ENCODE measurements at places on chromosomes 3 and 15. TPM values are rescaled to one million over a fixed set of nuclear protein-coding genes. Genes with fewer than 3 reads are reported as not detected.

DNA sequence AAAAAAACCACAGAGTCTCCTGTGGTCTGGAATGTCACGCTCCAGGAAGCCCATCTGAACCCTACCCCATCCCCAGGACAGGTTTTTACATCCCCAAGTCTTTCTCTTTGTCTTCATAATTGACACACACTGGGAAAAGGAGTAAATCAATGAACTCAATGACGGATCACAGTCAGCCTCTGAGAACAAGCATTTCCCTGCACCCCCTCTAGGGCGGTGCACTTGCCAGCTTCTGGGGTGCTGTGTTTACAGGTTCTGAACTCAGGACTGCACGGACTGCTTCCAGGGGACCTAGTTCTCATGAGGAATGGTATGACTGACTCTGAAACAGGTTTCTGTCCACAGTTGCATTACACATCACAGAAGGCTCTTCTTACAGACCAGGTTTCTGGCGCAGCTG, 81.1 kb downstream of the NUP210 start:
- H3K4me3 ChIP-seq = no peak overlapping the region
- H3K27me3 ChIP-seq = no peaks in the 10 kb centered on the region
- no peaks in the 10 kb centered on the region for H3K36me3 ChIP-seq
- H3K27ac ChIP-seq = no peak overlapping the region

GRCh38 chr3:89025185-89025584, 82.2 kb upstream of the EPHA3 start:
- DNase-seq = no peak
- H3K4me1 ChIP-seq = no peaks in the 10 kb centered on the region
- H3K27me3 ChIP-seq = no peaks in the 10 kb centered on the region
- H3K36me3 ChIP-seq = no peaks in the 10 kb centered on the region
- H3K27ac ChIP-seq = no peak overlapping the region
- H3K4me3 ChIP-seq = no peak overlapping the region

- peaks cover 16% of the 10 kb centered on the region for H3K4me1 ChIP-seq
- DNase-seq = no peak
- no peak overlapping the region for H3K27ac ChIP-seq
- no peaks in the 10 kb centered on the region for H3K36me3 ChIP-seq
- no peak overlapping the region for H3K4me3 ChIP-seq
- no peaks in the 10 kb centered on the region for H3K27me3 ChIP-seq
These were observed 106.8 kb downstream of the EDEM1 start for GRCh38 chr3:5294356-5294755.

DNA sequence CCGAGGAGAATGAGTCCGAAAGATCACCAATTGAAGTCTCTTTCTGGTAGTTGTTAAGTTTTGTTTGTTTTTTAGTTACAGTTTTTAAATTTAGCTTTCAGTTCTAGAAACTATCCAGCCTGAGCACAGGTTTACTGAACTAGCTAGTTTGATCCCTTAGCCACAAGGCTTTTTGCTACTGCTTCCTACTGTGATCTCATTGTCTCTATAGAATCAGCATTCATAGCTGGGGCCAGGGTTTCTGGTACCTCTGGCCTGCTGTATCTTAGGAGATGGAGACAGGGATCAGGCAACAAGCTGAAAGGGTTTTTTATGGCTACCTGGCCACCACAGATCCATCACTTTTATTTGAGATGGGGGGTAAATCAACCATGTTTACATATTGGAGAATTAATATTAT, 37.0 kb downstream of the GOLM2 start:
- H3K4me1 ChIP-seq = no peaks in the 10 kb centered on the region
- no peak for DNase-seq
- no peaks in the 10 kb centered on the region for H3K36me3 ChIP-seq
- H3K27ac ChIP-seq = no peak overlapping the region
- no peak overlapping the region for H3K4me3 ChIP-seq

GRCh38 chr3:127706312-127706711, 33.6 kb downstream of the ABTB1 start:
- H3K36me3 ChIP-seq = no peaks in the 10 kb centered on the region
- H3K27ac ChIP-seq = no peak overlapping the region
- no peaks in the 10 kb centered on the region for H3K27me3 ChIP-seq
- DNase-seq = no peak
- no peak overlapping the region for H3K4me3 ChIP-seq

- no peaks in the 10 kb centered on the region for H3K27me3 ChIP-seq
- H3K4me1 ChIP-seq = no peaks in the 10 kb centered on the region
- H3K36me3 ChIP-seq = no peaks in the 10 kb centered on the region
- peak; percentile 84 for DNase-seq
- no peak overlapping the region for H3K27ac ChIP-seq
These were observed 45.2 kb downstream of the TYRO3 start for GRCh38 chr15:41603941-41604911.

GRCh38 chr3:140128631-140129030, 193.6 kb downstream of the CLSTN2 start:
- no peak overlapping the region for H3K27ac ChIP-seq
- no peaks in the 10 kb centered on the region for H3K36me3 ChIP-seq
- no peak overlapping the region for H3K4me3 ChIP-seq

DNA sequence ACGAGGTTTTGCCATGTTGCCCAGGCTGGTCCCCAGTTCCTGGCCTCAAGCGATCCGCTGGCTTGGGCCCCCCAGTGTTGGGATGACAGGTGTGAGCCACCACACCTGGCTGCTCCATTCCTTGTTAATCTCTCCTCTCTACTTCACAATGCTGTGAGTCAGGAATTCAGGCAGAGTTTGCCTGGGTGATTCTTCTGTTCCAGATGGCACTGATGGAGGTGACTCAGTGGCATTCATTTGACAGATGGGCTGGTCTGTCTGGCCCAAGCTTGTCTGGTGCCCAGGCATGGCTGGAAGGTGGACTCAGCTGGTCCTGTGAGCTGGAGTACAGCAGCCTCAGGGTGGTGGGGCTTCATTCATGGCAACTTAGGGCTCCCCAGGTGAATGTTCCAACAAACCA, 43.2 kb downstream of the SLC6A20 start:
- H3K27ac ChIP-seq = no peak overlapping the region
- no peak for DNase-seq
- no peak overlapping the region for H3K4me3 ChIP-seq
- no peaks in the 10 kb centered on the region for H3K27me3 ChIP-seq
- H3K4me1 ChIP-seq = peaks cover 20% of the 10 kb centered on the region

- no peak overlapping the region for H3K4me3 ChIP-seq
- peaks cover 28% of the 10 kb centered on the region for H3K36me3 ChIP-seq
- H3K27ac ChIP-seq = no peak overlapping the region
- H3K4me1 ChIP-seq = peaks cover 5% of the 10 kb centered on the region
- DNase-seq = no peak
These were observed 4.1 kb upstream of the CHST14 start for GRCh38 chr15:40466426-40467260.

GRCh38 chr15:97177151-97177577, 783.3 kb upstream of the ARRDC4 start:
- DNase-seq = peak; percentile 42
- H3K27ac ChIP-seq = peak overlapping the region; percentile 67
- peaks cover 14% of the 10 kb centered on the region for H3K4me1 ChIP-seq
- H3K36me3 ChIP-seq = no peaks in the 10 kb centered on the region
- no peaks in the 10 kb centered on the region for H3K27me3 ChIP-seq
- no peak overlapping the region for H3K4me3 ChIP-seq

- peaks cover 15% of the 10 kb centered on the region for H3K4me1 ChIP-seq
- no peak for DNase-seq
- H3K4me3 ChIP-seq = no peak overlapping the region
These were observed 157.9 kb upstream of the SLC2A2 start for GRCh38 chr3:171184372-171184771.

- H3K27ac ChIP-seq = peak overlapping the region; percentile 28
- peaks cover 26% of the 10 kb centered on the region for H3K36me3 ChIP-seq
- H3K4me3 ChIP-seq = no peak overlapping the region
- H3K4me1 ChIP-seq = no peaks in the 10 kb centered on the region
- H3K27me3 ChIP-seq = no peaks in the 10 kb centered on the region
These were observed 7.5 kb downstream of the MPI start for GRCh38 chr15:74897300-74897701.

GRCh38 chr3:10352146-10352911, 31.4 kb upstream of the SEC13 start:
- H3K36me3 ChIP-seq = no peaks in the 10 kb centered on the region
- H3K27ac ChIP-seq = no peak overlapping the region
- peak; percentile 60 for DNase-seq
- H3K27me3 ChIP-seq = no peaks in the 10 kb centered on the region

Gene C3orf18
- 34.1 TPM for total RNA-seq

Gene ZCWPW2
- total RNA-seq = 0.70 TPM

Gene WDR93
- 0.06 TPM for total RNA-seq

Gene TPRG1
- total RNA-seq = 0.48 TPM

Gene GCHFR
- total RNA-seq = 66.7 TPM

Data from cardiac muscle cell (in vitro differentiated cells and primary cell).